ENCODE measurements at places on chromosomes 12 and 14. TPM values are rescaled to one million over a fixed set of nuclear protein-coding genes. Genes with fewer than 3 reads are reported as not detected.
A peak's percentile ranks its signal among the peaks of the same experiment; 100 is the strongest.

- DNase-seq = no peak
Measured at GRCh38 chr14:64848239-64848638, 31.5 kb downstream of the SPTB start.

Gene YAF2
- 99.0 TPM for total RNA-seq

GRCh38 chr14:93989939-93990338, 7.2 kb upstream of the CCDC197 start:
- no peak for DNase-seq

Gene MYF6
- total RNA-seq = 0.45 TPM

DNA sequence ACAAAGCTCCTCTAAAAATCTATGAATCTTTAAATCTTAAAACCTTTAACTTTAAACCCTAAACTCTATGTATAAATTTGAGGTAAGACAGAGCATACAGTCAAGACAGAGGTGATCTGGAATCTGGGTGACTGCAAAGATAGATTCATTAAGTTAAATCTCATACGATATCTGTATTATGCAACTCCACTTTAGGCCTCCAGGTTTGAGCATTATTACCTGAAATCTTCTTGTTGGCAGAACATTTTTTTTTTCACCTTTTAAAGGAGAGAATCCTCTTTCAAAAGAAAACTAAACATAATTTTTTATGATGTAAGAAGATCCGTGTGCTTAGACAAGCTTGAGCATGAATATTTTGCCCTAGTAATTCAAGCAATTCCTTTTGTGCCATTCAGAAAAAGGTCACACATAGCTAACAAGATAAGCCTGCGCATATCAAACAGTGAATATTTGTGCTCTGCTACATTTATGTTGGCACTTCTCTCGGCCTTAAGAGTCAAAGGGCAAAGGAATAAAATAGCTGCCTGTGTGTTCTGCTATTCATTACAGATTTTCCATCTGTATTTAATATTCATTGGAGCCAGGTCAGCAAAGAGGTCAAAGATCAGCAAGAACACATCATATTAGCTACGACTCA, 163.3 kb downstream of the TMTC3 start:
- no peak for DNase-seq

Gene TSPAN19
- total RNA-seq = not detected

Gene PSMC6
- 81.6 TPM for total RNA-seq

Gene REP15
- 7.1 TPM for total RNA-seq

Gene TEX52
- total RNA-seq = not detected

- DNase-seq = no peak
Measured at GRCh38 chr14:74516451-74517160, 23.0 kb downstream of the ISCA2 start.

GRCh38 chr14:50232276-50232642, 881 bp upstream of the SOS2 start:
- no peak for DNase-seq

- no peak for DNase-seq
Measured at GRCh38 chr12:127149226-127149964, 1117.6 kb upstream of the TMEM132C start.

DNA sequence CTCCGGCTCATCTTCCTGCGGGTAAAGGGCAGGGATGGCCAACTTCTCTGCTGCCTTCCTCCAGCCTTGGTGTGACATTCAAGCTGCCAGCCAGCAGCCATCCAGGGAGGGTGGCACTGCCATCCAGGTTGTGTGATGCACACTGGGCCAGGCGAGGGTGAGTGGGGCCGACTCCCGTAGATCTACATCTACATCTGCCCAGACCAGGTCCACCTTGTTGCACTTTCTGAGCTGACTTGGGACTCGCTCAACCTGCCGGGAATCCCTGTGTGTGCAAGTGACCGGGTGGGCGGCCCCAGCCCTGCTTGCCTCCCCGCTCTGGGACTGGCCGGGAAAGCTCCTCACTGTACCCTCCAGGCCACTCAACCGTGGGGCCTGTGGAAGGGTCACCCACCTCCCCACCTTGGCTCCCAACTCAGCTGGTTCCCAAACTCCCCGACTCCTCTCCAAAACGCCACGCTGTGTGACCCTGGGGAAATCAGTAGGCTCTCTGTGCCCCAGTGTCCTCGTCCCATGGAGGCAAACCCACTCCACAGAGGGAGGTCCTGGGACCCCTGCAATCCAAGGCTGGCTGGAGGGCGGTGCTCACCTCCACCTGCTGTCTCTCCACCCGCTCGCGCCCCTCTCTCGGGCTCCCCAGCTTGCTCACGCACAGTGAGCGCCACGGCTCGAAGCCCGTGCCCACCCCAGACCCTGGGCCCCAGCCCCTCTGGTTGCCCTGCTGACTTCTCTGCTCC, 14.7 kb downstream of the JAG2 start:
- peak; percentile 18 for DNase-seq

Gene KRT82
- total RNA-seq = not detected

DNA sequence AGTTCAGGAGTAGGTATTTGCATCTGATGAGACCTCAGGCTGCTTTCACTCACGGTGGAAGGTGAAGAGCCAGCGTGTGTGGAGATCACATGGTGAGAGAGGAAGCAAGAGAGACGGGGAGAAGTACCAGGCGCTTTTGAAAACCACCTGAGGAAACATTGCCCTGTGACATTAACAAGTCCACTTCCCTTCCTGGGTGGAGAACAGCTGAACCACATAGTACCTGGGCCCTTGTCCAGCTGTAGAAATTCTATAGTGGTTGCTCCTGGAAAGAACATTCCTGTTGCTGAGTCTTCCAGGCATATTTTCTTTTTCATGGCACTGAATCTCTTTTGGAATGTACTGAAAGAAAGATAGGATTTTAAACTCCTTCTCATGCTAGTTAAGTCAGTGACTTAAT, 87.3 kb upstream of the RIN3 start:
- DNase-seq = no peak

Gene SLC25A47
- not detected for total RNA-seq

Gene DIO2
- total RNA-seq = 14.5 TPM

DNA sequence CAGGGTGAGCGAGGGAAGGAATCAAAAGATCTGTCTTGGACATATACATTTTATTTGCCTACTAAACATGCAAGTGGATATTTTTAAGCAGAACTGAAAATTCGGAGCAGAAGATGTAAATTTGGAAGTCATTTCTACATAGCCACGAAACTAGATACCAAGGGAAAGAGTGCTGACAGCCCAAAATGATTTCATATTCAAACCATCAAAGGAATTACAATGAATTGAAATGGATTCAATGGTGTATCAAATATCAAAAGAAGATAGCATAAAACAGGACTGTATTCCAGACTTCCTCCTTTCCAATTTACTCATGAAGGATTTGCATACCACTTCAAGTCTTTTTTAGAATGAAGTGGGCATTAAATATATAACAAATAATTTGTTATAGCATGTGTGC, 313.5 kb upstream of the KITLG start:
- no peak for DNase-seq

DNA sequence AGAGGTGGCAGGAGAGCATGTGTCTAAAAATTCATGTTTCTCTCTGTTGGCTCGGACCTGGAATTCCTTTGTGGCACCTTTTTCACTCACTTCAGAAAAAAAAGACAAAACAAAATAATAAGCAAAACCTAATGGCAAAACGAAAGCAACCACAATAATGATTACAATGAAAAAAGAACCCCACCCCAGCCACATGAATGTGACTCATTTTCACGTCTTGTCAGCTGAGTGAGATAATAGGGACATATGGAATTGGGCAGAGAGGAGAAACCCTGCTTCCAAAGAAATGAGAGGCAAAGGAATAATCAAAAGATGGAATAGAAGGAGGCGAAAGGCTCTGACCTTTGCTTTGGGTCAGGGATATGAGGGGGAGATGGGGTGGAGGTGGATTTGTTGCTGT, 143.4 kb downstream of the SLC8A3 start:
- DNase-seq = no peak

- DNase-seq = no peak
Measured at GRCh38 chr12:79687711-79688260, 3.0 kb downstream of the PAWR start.

Gene IAPP
- not detected for total RNA-seq

DNA sequence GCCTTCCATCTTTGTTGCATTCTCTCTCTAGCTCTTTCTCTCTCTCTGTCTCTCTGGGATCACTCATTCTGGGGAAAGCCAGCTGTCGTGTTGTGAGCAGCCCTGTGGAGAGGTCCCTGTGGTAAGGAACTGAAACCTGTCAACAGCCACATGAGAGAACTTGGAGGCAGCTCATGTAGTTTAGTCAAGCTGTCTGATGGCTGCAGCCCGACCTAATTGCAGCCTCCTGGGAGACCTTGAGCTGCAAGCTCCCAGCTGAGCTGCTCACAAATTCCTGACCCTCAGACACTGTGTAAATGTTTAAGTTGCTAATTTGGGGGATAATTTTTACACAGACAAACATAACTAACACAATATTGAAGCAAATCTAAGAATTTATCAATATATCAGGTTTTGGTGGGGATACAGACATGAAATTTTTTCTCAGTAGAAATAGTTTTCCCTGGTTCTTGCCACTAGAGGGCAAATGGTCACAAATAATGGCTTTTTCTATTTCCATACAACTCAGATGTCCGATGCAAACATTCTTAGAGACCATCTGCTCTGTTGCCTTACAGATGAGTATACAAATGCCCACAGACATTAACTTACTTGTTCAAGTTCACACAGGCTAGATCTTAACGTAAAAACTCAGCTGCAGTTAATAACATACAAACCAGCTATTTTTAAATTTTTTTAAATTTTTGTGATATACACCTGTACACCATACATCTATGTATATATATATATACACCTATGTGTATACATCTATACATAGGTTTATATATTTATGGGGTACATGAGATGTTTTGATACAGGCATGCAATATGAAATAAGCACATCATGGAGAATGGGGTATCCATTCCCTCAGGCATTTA, 15.5 kb upstream of the KRR1 start:
- DNase-seq = no peak

DNA sequence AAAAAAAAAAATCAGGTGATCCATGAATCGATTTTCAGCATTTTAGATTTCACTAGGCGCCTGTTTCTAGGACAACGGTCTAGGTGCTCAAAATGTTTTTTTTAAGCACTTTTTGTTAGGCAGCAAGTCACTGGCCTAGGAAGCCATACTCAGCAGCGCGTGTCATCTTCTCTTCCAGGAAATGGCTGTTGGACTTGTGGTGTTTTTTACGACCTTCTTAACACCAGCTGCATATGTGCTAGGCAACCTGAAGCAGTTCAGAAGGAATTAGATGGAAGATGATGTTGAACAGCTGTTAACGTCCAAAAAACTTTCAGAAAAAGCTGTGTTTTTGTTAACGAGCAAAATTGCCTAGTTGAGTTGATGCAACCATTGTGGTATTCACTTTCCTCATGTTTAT, 868 bp downstream of the COX8C start:
- no peak for DNase-seq

DNA sequence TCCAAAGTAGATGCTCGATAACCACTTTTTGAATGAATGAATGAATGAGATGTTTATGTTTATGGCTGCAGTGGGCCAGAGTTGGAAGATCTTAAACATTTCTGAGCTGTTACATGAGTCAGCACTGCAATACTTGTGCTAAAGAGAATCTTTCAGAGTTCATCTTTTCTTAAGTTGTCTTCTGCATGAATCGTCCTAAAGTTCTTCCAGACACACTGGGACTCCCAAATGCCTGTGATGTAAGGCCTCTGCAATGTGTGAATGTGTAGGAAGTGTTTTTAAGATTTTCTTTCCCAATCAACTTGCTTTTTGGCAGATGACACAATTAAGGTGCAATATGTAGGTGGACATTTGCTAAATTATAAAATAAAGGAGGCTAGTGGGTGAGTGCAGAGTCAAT, 50.3 kb upstream of the TRIM9 start:
- no peak for DNase-seq

DNA sequence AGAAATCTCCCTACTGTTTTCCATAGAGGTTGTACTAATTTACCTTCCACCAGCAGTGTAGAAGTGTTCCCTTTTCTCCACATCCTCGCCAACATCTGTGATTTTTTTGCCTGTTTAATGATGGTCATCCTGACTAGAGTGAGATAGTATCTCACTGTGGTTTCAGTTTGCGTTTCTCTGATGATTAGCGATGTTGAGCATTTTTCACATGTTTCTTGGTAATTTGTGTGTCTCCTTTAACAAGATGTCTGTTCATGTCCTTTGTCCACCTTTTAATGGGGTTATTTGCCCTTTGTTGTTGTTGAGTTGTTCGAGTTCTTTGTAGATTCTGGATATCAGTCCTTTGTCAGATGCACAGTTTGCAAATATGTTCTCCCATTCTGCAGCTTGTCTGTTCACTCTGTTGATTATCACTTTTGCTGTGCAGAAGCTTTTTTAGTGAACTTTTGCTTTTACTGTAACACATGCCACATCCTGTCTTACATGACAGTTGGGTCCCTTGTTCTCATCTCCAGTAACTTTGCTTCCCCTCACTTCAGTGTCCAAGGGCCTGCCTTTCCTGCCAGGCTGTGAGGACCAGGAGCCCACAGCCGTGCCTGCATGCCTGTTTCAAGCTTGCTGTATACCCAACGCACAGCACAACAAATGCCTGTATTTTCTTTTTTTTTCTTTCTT, 64.9 kb downstream of the SPRING1 start:
- DNase-seq = no peak

Gene AKAP3
- 1.9 TPM for total RNA-seq

- no peak for DNase-seq
Measured at GRCh38 chr14:57493467-57494181, at the start of gene CCDC198. Gene CCDC198, minus strand, starts transcription at chr14:57493857. Its CDS starts 142 bp downstream, at chr14:57493715.

DNA sequence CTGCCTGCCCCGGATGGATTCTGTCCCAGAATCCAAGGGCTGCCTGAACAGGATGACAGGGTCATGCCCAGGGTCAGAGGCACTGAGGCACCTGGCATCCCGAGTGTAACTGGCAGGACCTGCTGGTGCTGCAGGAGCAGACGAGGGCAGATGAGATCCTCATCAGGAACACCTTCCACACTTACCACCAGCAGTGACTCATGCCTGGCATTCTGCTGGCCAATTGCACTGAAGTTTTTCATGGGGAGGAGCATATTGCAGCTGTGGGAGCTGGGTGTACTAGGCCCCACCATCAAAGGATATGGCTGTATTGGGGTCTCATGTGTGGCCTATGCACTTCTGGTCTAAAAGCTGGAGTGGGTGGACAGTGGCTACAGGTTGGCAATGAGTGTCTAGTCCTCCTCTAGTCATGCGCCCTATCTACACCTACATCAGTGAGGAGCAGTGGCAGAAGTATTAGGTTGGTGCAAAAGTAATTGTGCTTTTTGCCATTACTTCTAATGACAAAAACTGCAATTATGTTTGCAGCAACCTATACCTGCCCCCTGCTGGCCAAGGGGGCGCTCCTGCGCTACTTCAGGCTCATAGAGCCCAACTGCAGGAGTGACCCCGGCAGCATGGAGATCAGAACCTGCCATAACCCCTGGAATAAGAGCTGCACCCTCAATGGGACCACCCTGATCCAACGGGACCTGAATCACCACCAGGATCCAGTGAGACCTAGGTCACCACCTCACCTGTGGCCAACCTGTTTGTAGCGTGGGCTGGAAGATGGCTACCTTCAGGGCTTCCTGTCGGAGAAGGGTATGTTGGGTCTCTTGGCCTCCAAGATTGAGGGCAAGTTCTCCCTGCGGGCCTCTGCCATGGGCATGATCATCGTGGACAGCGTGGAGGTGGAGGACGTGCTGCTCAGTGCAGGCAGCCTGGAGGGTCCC, 8.0 kb upstream of the C12orf42 start:
- no peak for DNase-seq

Gene GARIN6
- total RNA-seq = not detected

Gene GPR33
- total RNA-seq = not detected

GRCh38 chr12:71045781-71046180, 112.0 kb downstream of the TSPAN8 start:
- no peak for DNase-seq

- DNase-seq = no peak
Measured at GRCh38 chr14:91745344-91745743, 13.5 kb upstream of the CATSPERB start.

- no peak for DNase-seq
Measured at GRCh38 chr12:41120211-41120610, 67.9 kb upstream of the PDZRN4 start.
